Upper lobe of left lung (tissue), 6 donors: ENCODE measurements at places on chromosomes 4 and X. TPM values are rescaled to one million over a fixed set of nuclear protein-coding genes. Genes with fewer than 3 reads are reported as not detected.

Gene MAGEA2B
- not detected for total RNA-seq

Gene INPP4B
- 4.7 TPM for total RNA-seq

Gene BLTP1
- total RNA-seq = 108 TPM

Gene PDHA1
- total RNA-seq = 60.6 TPM

Gene TXK
- 16.8 TPM for total RNA-seq

Gene MAGEA6
- total RNA-seq = 0.31 TPM

Gene CT45A8
- total RNA-seq = not detected

Gene ACOT9
- 46.0 TPM for total RNA-seq

Gene CC2D2A
- total RNA-seq = 22.1 TPM

Gene TBC1D8B
- 4.6 TPM for total RNA-seq

Gene MGAT4D
- not detected for total RNA-seq

Gene PDLIM3
- total RNA-seq = 183 TPM

Gene METTL14
- 24.7 TPM for total RNA-seq

Gene CNOT6L
- 16.8 TPM for total RNA-seq

Gene FRMPD4
- not detected for total RNA-seq

Gene TMPRSS11D
- total RNA-seq = not detected

Gene FAAH2
- 4.5 TPM for total RNA-seq

Gene TRO
- total RNA-seq = 2.0 TPM
